ENCODE measurements at places on chromosomes 16 and 17. TPM values are rescaled to one million over a fixed set of nuclear protein-coding genes. Genes with fewer than 3 reads are reported as not detected.

Gene KCNJ16
- total RNA-seq: not detected

Gene SMIM36
- not detected for total RNA-seq

Gene ATP2A1
- total RNA-seq: 0.48 TPM

Gene ZNF771
- total RNA-seq: 6.3 TPM

Gene CD300H
- total RNA-seq: not detected

Gene HYDIN
- total RNA-seq: 0.55 TPM

Gene CCL4
- total RNA-seq: 25.3 TPM

Gene PLA2G10
- not detected for total RNA-seq

Gene HAS3
- 0.77 TPM for total RNA-seq

Gene NPIPB9
- not detected for total RNA-seq

Gene TBC1D3E
- total RNA-seq: not detected

Gene MAF
- 100 TPM for total RNA-seq

Gene ZFPM1
- total RNA-seq: 4.8 TPM

Gene RNF43
- total RNA-seq: not detected

Gene CDH3
- 0.51 TPM for total RNA-seq
